ENCODE measurements at places on chromosomes 2 and 18. TPM values are rescaled to one million over a fixed set of nuclear protein-coding genes. Genes with fewer than 3 reads are reported as not detected.

Gene POTEE
- total RNA-seq: not detected

Gene PPP1R1C
- 14.6 TPM for total RNA-seq

Gene FLACC1
- not detected for total RNA-seq

Gene GNAL
- 4.5 TPM for total RNA-seq

Gene SF3B6
- total RNA-seq: 240 TPM

Gene KCTD18
- 37.8 TPM for total RNA-seq

Gene PIGN
- 35.5 TPM for total RNA-seq

Gene GNLY
- not detected for total RNA-seq

Gene KCNJ3
- total RNA-seq: not detected

Gene CDK5R2
- not detected for total RNA-seq
